HFF-Myc (cell line): ENCODE measurements at places on chromosomes 12 and 14.
A peak's percentile ranks its signal among the peaks of the same experiment; 100 is the strongest.

GRCh38 chr12:109153821-109154441, 37.5 kb downstream of the ACACB start:
- DNase-seq = no peak

DNA sequence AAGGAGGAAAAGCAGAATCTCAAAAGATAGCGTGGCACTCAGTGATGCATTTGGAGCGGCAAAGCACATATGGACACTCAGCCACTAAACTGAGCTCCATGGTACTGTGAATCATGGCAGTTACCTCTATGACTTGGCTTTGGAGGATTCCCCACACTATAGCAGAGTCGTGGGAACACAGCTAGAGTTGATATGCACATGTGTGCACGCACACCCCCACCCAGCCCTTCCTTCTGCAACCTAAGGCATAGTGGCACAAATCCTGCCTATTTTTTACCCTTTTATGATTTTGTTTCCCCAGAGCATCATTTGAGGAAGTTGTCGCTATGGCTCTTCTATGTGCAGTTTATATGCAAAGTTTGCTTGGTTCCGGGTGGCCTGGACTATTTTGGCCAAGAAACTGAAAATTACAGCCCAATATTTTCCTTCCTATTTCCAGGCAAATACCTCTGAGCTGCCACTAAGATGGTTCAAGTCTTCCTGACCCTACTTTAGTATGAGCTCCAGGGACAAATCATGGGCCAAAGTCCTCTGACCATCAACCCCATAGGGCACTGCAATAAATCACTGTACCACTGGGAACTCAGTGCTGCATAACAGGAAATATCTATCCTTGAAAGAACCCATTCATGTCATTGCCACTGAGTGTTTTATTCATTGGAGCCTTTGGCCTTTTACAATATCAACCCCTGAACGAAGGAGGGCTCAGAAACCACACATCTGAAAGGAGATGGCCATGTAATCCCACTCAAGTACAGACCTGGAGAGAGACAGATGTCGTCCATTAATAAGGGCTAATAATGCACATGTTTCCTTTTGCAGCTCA, 177.5 kb downstream of the EGLN3 start:
- DNase-seq = no peak

DNA sequence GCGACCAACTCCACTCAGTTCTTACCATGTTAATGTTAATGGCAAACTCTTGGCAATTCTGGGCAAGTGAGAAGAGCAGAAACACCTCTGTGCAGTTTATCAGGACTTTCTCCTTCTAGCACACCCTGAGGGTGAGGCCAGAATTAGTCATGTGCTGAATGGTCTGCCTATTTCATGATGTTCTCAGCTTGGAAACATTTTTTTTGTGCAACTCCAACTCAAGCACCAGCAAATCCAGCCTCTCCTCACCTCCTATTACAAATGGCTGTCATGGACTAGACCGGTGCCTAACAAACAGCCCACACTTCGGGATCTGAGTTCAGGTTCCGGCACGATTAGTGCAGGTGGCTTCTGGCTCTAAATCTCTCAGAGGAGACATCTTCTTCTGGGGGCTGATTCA, 246.0 kb downstream of the ZFP36L1 start:
- DNase-seq = no peak

DNA sequence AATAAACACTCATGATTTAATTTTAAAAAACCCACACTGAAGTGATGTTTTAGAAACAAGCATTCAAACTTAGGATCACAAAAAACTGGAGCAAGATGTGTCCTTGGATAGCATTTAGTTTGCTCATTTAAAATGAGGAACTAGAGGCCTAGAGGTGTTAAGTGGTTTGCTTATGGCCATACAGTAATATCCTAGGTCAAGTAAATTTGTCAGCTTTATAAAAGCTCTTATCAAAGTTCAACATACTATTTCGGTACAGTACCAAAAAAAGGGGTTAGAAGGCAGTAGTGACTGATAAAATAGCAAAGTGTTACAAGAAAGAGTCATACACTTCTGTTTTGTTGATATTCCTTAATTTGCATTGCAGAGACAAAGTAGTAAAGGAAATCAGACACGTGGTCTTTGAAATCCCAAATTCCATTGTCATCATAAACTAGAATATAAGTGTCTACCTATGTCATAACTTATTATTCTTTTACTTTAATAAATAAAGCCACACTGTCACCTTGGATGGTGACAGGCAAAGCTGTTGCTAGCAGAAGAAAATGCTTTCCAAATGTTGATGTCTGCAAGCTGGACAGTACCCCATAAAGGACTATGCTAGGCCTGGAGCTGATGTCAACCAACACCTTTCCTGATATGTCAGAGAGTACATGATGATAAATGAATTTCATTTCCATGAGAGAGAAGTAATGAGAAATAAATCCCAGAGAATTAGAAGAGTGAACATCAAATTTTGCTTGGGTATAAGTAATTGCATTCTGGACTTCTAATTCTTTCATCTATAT, 17.6 kb upstream of the SRP54 start:
- no peak for DNase-seq

DNA sequence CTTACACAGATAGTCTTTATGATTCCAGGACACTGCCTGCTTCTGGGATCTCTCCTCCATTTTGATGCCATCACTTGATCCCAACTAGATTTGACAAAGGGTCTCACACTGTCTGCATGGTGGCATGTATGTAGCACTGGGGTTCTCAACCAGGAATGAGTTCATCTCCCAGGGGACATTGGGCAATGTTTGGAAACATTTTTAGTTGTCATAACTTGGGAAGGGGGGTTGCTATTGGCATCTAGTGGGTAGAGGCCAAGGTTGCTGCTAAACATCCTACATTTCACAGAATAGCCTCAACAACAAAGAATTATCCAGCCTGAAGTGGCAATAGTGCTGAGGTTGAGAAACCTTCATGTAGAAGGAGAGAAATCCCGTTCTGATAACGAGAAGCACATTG, 376.2 kb downstream of the DPF3 start:
- DNase-seq = no peak

- DNase-seq = peak; percentile 71
These were observed 820 bp upstream of the SMAGP start for GRCh38 chr12:51270951-51271518.

- peak; percentile 4 for DNase-seq
These were observed 110.3 kb downstream of the DICER1 start for GRCh38 chr14:95046711-95047681.

- DNase-seq = no peak
These were observed at the start of gene RDH5 for GRCh38 chr12:55720071-55720564. Gene RDH5 (plus strand): TSS chr12:55720393. CDS start chr12:55721185, 792 bp downstream.

DNA sequence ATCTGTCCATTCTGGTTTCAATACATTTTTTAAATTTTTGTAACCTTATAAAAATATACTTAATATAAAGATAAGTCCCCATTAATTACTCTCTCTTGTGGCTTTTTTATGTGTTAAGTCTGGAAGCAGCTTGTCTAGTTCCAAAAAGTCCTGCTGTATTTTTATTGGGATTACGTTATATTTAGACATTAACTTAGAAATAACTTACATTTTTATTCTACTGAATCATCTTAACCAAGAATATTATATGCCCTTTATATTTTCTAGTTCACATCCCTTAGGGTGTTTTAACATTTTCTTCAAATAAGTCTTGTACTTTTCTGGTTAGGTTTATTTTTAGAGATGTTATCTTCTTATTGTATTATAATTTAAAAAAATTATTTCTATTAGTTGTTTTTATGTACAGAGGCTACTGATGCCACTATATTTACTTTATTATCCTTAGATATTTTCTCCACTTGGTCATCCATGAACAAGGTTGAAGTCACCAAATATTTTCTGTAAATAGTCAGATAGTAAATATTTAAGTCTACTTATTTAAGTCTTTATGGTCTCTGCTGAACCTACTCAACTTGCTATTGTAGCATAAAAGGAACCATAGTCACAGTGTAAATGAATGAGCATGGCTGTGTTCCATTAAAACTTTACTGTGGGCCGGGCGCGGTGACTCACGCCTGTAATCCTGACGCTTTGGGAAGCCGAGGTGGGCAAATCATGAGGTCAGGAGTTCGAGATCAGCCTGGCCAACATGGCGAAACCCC, 132.4 kb upstream of the NEDD1 start:
- no peak for DNase-seq

DNA sequence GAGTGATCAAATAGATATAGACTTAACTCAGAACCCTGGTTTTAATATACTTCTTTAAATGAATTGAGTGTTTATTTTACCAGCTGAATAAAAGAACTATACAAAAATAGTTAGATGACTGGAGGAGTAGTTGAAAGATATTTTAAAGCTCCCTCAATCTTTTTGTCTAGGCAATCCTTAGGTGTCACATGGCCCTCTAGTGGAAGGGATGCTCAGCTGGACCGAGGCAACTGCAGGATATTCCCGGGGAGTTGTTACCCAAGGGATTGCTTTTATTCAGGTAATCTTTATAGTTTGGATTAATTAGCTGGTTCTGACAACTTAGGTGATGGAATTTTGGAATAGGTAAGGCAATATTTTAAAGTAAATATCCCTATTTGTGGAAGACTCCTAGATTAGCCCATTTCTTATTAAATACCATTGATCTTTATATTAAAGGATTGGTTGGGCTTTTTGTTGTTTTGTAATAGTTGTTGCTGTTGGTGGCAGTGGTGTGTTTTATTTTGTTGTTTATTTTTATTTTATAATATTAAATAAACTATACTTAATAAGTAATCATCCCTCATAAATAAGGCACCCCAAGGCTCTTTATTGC, 57.1 kb downstream of the ZDHHC17 start:
- DNase-seq = peak; percentile 21

DNA sequence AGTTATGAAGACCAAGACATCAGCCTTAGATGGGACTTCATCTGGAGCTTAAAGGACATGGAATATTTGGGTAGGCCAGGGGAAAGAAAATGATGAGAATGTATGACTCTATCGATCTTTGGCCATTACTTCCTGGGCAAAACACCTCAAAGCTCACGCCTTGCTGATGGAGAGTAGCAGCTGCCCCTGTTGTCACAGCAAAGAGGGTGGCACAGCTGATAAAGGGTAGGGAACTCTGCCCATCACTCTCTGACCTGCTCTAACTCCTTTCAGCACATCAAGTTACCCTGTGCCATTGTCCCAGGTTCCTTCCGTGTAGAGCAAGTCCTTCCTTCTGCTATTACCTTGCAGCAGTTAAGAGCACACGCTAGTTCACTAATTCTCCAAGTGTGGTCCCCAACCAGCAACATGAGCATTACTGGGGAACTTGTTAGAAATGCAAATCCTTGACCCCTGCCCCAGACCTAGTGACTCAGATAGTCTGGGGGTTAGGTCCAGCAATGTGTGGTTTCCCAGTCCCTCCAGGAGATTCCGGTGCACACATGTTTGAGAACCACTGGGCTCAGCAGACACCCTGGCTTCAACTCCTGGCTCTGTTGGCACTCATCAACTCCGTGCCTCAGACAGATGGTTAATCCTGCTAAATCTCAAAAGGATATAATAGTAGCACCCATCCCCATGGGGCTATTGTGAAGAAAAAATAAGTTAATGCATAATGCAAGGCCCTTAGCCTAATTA, 93.7 kb upstream of the EEA1 start:
- no peak for DNase-seq

DNA sequence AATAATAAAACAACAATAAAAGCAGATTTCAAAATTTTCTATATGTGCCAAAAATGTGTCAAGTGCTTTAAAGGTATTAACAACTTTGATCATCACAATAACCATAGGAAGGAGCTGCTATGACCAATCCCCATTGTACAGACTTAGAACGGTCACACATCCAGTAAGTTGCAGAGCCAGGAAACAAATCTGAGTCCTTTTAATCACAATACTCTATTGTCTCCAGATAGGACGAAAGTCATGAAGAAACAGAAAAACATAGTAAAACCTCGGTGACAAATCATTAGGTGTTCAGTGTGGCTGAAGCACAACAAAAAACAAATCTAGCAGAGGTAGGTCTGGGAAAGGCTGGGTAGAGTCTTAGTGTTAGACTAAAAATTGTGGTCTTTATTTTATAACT, 178.8 kb downstream of the GRIP1 start:
- DNase-seq = no peak
